Anterior cingulate cortex (tissue), 58 donors: ENCODE measurements at places on chromosomes 2 and 18.

- no peak for DNase-seq
These were observed 84.0 kb downstream of the POLR1A start for GRCh38 chr2:86021396-86022378.

DNA sequence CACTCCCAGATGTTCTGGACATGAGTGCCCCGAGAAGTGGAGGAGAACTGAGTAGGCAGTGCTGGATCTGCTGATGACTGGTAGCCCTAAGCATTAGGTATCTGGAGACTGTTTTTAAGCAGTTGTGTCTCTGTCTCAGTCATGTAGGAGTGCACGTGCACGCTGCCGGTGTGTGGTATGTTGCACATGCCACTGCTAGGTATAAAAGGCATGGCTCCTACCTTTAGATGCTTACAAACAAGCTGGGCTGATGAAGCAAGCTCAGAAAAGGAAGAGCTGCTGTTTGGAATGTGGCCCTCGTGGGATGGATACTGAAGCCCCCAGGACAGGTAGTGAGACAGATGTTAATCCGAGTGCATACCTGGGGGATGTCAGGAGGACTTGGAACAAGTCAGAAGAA lies 49.1 kb downstream of the HK2 start:
- DNase-seq: no peak

GRCh38 chr18:48790869-48791635 lies 159.7 kb downstream of the SMAD7 start:
- DNase-seq: no peak

DNA sequence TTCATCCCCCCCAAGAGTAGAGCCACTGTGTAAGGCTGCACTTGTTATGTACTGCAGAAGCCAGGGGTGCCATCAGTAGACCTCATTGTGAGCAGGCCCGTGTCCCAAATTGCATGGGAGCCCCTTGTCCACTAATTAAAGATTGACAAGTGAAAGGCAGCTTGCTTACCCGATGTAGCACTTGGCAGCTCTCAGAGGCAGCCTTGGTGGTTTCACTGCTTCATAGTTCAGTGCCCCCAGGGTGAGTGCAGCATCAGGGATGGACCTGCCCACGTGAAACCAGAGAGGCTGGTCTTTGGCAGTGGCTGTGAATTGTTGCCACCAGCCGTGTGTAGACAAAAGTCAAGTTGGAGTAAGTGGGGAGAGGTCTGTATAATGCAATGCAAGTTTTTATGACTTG lies 13.3 kb downstream of the TUBB6 start:
- DNase-seq: no peak

- DNase-seq: no peak
These were observed 484.2 kb downstream of the DLGAP1 start for GRCh38 chr18:3970929-3971328.

GRCh38 chr2:78351208-78351607 lies 674.3 kb upstream of the REG3G start:
- no peak for DNase-seq

DNA sequence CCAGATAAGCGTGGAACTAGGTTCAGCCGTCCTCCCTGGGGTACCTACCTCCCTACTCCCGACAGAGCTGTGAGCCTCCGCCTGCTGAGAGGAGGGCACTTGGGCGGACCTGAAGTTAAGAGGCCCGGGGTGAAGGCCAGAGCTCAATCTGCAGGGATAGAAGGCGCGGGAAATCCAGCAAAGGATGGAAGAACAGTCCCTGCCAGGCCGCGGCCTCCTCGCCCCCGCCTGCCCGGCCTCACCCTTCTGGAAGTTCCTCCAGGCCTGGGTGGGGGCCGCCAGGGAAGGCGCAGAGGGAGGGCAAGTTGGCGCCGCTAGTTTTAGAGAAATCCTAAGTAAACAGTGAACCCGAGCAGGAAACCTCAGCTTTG lies 13.0 kb downstream of the EN1 start:
- DNase-seq: no peak

- DNase-seq: no peak
These were observed 95.1 kb downstream of the ACOXL start for GRCh38 chr2:110827511-110827910.

- DNase-seq: no peak
These were observed 97.5 kb downstream of the TFCP2L1 start for GRCh38 chr2:121187351-121187981.

- DNase-seq: no peak
These were observed 108.7 kb downstream of the UXS1 start for GRCh38 chr2:106085181-106085940.

- DNase-seq: no peak
These were observed 349.7 kb downstream of the CYRIA start for GRCh38 chr2:16315908-16316307.

- no peak for DNase-seq
These were observed 5.2 kb downstream of the RAPGEF4 start for GRCh38 chr2:172740856-172741255.

DNA sequence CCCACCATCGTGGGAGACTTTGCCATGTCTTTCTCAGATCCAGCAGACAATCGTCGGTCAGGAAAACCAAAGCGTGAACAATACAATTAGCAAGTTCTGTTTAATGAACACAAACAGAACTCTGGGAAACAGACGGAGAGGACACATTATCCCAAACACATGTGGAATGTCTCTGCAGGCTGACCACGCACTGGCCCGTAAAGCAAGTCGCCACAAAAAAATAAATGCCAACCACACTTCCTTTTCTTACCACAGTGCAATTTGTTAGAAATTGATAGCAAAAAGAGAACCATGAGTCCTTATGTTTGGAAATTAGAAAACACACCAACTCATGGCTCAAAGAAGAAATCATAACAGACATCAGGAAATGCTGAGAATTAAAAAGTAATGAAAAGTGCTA lies 210.9 kb downstream of the TWIST2 start:
- DNase-seq: no peak

DNA sequence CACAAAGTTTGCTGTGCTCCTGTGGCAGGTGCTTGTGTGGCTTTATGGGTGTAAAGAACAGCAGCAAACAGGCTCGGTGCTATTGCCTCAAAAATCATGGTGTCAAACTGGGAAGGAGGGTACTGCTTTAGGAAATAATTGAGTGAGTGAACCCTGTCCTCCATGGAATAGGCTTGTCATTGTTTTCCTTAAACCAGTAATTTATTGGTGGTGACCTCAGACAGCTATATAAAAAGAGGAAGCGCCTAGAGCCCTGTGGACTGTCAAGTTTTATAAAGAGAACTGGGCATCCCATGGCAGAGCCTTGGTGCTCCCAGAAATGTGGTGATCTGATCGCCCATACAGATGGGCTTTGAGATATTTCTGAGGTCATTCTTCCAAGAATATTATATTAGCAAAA lies 4.7 kb upstream of the CXCR4 start:
- no peak for DNase-seq

DNA sequence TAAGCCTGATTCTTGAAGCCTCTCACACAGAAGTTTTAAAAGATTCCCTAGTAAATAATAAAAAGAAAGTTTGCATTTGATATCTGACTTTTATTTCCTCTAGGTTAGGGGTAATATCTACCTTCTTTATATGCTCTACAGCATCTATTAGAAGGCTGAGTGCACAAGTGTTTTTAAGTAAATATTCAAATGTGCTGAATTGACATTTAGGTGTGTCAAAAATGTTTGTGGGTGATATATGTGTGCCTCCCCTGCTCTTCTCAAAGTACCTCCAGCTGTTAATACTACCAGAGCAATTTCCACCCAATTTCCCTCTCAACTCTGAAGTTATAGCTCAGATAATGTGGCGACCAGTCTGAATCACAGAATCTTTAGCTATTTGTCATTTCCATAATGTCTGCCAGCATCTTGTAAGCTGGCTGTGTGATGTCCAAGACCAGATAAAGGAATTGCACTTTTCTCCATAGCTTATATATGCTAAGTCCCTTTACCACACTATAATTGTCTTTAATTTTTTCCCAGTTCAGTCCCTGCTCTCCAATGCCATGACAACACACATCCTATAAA lies 24.4 kb upstream of the ERMN start:
- DNase-seq: no peak

DNA sequence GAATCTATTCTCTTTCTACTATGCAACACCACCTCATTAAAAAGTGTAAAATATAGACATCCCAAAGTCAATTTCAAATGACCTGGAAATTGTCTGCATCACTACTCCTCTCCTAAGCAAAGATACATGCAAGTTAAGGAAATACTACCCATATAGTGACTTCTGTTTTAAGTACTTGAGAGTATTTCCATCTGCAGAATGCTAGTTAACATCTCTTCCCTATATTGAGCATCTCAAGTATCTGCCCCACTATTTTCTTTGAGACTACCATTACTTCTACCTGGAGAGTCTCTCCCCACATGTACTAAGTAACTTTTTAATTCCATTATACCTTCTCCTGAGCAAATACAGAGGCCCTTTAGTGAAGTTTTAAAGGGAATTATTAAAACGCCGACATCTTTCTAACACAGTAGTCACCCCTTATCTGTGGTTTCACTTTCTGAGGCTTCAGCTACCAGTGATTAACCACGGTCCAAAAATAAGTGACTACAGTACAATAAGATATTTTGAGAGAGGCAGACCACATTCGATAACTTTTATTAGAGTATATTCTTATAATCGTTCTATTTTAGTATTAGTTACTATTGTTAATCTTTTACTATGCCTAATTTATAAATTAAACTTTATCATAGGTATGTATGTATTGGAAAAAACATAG lies 21.8 kb downstream of the CWC22 start:
- no peak for DNase-seq

DNA sequence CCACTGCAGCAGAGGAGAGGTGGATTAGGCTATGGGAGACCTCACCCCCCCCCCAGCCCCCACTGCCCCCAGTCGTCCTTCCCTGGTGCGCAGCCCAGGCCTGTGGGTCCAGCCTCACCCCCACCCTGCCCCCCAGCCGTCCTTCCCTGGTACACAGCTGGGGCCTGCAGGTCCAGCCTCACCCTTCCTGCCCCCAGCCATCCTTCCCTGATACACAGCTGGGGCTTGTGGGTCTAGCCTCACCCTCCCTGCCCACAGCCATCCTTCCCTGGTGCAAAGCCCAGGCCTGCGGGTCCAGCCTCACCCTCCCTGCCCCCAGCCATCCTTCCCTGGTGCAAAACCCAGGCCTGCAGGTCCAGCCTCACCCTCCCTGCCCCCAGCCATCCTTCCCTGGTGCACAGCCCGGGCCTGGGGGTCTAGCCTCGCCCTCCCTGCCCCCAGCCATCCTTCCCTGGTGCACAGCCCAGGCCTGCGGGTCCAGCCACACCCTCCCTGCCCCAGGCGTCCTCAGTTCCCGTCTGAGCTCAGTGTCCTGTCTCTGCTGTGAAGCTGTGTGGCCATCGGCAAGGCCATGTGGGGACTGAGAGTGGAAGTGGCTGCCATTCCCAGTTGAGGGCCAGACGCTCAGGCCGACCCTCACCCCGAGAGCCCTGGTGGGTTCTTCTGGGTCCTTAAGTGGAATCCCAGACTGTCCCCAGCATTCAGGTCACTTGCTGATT lies 86.8 kb upstream of the SNTG2 start:
- DNase-seq: no peak
